Retina (tissue), 1 donor: ENCODE measurements at places on chromosomes 13 and 19.

GRCh38 chr13:77465603-77466195, 69.8 kb upstream of the SCEL start:
- no peak for DNase-seq

DNA sequence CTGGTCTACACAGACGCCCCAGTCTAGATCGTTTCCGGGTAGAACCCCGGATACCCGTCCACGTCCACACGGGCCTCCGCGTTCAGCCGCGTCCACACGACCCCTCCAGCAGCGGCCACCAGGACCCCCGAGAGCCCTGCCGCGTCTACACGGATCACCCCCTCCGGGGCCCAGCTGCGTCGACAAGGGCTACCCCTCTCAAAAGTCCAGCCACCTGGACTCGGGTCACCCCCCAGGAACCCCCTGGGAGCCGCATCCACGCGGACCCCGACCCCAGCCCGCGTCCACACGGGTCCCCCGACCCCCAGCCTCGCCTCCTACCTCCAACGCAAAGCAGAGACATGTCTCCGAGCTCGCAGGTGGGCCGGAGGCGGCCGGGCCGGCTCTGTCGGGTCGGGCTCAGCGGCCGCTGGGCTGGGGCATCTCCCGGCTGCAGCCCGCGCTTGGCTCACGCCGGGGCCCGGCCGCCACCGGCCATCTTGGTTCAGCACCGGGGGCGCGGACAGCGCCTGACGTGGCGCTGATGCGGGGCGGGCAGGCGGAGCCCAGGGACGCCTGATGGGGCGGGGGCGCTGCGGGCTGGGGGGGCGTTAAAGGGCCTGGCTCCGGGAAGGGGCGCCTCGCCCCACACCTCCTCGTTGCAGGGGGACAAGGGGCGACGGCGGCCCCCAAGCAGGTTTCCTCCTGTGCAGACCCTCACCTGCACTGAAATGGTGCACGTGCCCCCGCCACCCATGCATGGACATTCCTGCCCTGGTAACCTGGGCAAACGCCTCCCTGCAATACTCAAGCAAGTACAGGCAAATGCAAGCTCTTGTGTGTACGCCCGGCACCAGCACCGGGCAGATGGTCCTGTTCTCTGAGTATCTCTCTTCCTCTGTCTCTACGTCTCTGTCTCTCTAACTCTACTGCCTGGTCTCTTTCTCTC, at the start of gene UNC13A:
UNC13A (minus strand) TSS at position 498 of the 928 bp plus-strand sequence; CDS start at position 343, 155 bp downstream.
- DNase-seq, result peak; percentile 67

DNA sequence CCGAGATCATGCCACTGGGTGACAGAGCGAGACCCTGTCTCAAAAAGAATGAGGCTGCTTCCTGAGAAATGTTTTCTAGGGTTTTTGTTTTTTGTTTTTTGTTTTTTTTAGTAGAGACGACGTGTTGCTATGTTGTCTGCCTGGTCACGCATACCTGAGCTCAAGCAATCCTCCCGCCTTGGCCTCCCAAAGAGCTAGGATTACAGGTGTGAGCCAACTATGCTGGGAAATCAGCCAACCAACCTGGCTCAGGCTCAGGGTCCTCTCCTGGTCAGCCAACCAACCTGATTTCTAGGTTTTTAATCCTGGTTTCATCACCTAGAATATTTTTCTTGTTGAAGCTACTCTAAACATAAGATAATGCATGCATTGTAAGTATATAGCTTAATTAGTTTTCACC, 7.8 kb downstream of the DHX34 start:
- no peak for DNase-seq

GRCh38 chr19:38734426-38735256, 9.6 kb downstream of the CAPN12 start:
- DNase-seq, result peak; percentile 45

DNA sequence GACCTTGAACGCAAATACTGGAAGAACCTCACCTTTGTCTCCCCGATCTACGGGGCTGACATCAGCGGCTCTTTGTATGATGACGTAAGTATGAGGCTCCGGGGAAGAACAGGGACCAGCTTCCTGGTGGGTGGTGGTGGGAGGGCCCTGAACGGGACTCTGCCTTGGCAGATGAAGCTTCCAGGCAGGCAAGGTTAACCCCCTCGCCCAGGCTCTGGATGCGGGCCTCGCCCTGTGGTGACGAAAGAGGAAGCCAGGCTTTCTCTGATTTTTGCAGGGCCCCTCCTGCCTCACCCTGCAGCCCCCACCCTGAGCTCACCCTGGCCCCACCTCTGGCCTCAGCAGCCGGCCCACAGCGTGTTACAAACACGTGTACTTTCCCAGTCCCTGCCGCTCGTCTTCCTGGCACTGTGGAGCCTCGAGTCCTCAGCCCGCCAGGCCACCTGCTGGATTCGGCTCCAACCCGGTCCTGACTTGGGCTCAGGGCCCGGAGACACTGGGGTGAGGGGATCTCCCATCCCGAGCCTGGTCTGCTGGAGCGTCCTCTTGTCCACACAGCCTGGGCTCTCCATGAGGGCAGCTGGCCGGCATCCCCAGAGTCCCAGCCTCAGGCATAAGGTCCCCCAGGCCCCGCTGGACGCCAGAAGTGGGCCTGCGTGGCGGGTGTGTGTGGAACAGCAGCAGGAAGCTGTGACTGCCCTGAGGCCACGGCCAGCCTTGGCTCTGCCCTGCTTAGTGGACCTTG, 72.4 kb downstream of the KDM4B start:
- DNase-seq, result no peak

GRCh38 chr19:55085923-55086715, 10.4 kb downstream of the EPS8L1 start:
- DNase-seq, result peak; percentile 40

GRCh38 chr13:98541701-98542203, 35.2 kb downstream of the STK24 start:
- DNase-seq, result no peak

DNA sequence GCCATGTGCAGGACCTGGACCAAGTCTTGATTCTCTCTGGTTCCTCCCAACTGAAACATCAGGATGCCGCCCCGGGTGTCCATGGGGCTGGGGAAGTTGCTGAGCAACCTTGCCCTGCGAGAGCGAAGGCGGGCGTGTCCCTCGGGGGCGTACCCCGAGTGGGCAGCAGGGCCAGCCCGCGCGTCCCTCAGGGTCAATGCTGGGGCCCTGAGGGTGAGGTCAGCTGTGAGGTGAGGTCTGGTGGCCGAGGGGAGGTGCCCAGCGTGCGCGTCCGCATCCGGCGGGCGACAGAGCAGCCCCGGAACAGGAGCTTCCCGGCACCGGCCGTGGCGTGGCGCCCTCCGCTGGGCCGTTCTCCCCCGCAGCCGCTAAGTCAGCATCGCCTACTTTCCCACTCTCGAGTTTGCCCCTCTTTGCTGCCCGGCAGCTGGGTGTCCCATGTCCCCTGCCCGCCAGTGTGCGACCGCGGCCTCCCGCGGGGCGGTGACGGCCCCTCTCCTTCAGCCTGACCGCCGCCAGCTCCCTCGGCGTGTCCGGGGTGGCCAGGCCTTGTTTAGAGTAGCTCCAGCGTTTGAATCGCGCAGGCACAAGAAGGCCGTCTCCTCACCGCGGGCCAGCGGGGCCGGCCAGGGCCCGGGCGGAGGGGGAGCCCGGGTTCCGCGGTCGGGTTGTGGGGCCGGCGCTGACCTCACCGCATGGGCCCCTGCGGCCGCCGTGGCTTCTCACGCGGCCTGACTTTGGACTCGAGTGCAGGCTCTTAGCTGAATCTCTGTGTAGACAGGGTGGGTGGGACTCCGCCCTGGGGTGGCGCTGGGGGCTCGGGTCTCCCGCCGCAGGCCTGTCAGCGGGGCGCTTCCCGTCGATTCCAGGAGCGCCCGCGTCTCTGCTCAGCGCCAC, 33.0 kb downstream of the GJA3 start:
- peak; percentile 91 for DNase-seq

- DNase-seq, result no peak
These were observed 43.3 kb downstream of the TNFSF11 start for GRCh38 chr13:42617221-42617620.

- DNase-seq, result no peak
These were observed 29.6 kb downstream of the PAK4 start for GRCh38 chr19:39155114-39155700.

DNA sequence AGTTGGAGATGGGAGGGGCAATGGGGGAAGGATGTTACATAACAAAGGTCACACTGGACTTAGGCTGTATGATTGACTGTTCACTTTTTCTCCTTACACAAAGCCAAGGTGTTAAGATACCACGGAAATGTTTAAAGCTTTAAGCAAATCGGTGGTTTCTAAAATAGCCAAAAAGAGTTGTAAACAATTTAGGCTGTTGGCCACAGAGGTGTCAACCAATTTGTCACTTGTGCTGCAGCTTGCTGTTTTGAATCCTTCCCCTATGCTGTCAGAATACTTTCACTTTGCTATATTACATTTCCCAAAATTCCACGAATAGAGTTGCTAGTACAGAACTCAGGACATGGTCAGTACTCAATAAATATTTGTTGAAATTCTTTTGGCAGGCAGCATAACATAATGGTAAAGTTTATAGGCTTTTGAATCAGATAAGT, 149.3 kb downstream of the VWA8 start:
- DNase-seq, result no peak

DNA sequence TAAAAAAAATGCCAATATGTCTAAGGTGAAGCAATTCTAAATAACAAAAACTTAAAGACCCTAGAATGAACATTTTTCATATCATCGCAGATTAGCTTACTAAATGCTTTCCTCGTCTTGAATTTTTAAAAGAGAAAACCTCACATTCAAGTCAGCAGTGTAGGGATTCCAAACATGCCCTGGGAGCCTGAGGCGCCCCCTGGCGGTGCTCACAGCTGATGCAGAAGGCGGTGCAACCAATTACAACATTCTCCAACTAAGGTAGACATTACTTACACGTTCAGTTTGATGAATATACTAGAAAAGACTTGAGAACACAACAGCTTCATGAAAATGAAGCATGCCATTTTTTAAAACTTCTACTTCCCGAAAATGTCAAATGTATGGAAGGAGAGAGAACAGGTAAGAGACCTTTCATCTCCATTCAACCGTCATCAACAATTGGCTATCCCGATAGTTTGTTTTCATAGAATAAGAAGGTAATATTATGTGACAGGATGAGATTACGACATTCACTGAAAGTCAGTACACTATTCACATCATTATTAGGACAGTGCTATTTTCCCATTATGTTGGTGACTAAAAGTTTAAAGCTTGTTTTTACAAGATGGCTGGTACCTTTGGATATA, 304.4 kb downstream of the DCLK1 start:
- DNase-seq, result no peak

- no peak for DNase-seq
These were observed 1214.0 kb upstream of the PCDH20 start for GRCh38 chr13:62629618-62630017.

DNA sequence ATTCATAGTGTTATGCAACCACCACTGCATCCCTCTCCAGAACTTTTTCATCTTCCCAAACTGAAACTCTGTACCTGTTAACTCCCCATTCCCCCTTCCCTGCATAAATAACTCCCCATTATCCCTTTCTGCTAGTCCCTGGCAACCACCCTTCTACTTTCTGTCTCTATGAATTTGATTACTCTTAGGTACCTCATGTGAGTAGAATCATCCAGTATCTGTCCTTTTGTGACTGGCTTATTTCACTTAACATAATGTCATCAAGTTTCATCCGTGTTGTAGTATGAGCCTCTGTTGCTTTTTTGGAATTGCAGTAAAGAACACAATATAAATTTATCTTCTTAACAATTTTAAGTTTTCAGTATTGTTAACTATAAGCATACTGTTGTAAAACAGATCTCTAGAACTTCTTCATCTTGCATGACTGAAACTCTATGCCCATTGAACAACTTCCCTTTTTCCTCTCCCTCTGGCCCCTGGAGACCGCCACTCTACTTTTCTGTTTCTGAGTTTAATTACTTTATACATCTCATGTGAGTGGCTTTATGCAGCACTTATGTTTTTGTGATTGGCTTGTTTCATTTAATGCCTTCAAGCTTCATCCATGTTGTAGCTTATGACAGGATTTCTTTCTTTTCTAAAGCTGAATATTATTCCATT, 87.3 kb upstream of the ABCC4 start:
- no peak for DNase-seq

- no peak for DNase-seq
These were observed 15.4 kb downstream of the AP1M1 start for GRCh38 chr19:16213076-16213475.

GRCh38 chr13:62432906-62433305, 1017.3 kb upstream of the PCDH20 start:
- DNase-seq, result no peak

DNA sequence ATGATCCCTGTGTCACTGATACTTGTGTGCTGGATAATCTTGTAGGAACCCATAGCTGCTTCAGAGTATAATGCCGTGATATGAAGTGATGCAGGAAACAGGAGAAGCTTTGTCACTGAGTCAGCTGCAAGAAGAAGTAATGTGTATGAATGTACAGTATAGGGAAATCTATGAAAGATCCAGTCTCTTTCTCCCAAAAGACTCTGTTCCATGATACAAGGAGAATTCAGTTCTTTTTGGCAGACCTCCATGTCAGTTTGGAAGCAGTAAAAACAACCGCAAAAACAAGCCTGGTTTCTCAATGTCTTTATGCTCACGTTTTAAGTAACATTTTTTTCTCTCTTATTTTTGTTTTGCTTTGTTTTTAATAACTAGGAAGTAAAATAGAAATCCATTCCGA, 33.9 kb downstream of the PCDH17 start:
- no peak for DNase-seq

DNA sequence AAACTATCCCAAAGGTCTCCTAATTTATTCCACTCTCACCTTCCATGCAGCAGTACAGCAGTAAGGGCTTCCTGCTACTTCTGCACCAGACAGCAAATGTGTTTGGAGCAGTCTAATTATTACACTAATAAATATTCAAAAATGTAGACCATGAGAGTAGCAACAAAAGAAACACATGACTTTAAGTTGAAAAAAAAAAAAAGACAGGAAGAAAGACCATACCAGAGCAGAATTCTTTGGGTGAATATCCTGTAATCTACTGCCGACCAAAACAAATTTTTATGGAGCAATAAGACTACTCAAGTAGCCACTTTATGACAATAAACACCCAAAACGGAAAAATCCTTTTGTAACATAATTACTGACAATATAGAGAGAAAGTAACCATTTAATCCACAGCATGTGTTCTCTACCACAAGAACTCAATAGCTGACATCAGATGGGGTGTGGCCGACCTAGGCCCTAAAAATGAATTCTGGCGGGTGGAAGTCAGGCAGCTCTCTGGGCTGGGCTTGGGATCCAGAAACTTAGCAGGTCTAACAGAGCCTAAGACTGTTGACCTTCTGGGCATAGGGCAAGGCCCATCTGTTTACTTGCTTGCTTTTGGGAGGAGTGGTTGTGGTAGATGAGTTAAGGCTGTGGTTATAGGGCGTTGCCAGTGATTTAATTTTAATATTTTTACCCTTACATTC, 4.6 kb downstream of the KLF12 start:
- no peak for DNase-seq

DNA sequence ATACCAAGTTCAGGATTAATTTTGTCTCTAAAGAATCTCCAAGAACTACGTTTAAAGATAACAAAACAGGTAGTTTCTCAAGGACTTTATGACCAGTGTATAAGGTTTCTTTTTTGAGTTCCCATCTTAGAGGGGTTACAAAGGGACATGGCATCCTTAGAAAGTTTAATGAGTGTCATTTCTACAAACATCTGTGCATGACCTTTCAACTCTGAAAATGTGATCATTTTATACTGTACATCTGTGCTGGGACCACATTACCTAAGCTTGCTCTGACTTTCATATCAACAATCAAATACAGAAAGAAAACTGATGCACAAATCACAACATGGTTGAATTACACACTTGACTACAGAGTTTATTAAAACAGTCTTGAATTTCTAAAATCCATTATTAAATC, 37.1 kb downstream of the KLF12 start:
- no peak for DNase-seq
